ENCODE measurements at places on chromosomes 16 and 17.

GRCh38 chr16:12010388-12011251 lies 34.1 kb downstream of the SNX29 start:
- DNase-seq: no peak

DNA sequence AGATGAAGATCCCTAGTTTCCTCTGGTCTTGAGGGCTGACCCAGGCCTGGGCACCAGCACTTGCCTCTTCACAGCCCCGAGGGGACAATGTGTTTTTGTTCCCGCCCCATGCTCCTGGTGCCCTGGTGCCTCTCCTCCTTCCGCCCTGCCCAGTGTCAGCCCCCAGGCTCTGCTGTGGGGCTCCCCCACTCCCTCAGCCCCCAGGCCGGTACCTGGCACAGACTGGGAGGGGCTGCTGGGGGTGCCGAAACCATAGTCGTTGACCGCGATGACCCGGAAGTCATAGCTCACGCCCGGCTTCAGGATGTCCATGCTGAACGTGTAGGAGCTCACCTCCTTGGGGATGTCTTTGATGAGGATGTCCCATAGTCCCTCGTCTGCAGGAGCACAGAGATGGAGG lies 40.5 kb upstream of the CDC42EP4 start:
- no peak for DNase-seq

GRCh38 chr17:64938925-64939474 lies 19.7 kb upstream of the LRRC37A3 start:
- no peak for DNase-seq

DNA sequence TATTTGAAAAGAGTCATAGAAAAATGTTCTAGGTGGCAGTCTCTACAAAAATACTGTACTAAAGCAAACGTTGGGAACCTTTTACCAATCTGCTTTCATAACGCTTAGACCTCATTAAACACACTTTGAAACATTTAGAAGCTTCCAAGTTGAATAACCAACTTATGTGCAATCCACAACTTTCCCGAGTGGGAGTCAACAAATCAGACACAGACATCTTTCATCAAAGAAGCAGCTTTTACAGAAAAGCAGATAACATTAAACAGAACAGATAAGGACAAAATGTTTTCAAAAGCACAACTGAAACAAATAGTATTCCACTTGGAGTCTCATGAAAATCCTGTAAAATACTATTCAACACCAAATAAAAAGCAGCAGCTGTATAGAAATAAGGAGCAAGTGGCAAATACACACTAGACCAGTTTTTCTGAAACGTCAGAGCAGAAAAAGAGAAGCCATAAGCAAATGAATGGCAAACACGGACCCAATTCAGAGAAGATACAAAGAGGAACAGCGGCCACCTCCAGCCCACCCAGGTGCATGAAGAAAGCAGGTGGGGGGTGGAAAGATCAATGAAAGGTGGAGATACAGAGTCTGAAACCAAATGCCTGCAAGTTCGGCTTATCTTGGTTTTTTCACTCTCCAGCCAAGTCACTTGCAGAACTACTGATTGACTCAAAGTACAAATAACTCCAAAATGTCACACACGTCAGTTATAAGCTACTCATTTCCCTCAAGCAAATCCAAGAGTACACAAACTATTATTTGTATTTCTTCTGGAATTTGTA lies 18.4 kb upstream of the FBF1 start:
- no peak for DNase-seq

DNA sequence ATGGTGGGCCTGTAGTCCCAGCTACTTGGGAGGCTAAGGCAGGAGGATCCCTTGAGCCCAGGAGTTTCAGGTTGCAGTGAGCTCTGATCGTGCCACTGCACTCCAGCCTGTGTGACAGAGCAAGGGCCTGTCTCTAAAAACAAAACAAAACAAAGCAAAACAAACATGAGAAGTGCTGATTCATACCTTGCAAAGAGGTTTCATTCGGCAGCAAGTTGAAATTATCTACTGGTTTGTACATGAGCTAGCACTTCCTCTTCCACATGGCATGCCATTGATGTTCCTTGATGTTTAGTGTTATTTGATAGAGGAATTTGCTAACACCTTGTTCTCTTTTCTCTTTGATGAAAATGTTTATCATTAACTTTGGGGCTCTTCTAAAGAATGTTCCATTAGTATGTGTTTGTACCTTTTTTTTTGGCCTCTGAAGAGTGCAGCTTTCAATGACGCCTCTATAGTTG lies 50.6 kb downstream of the SPECC1 start:
- no peak for DNase-seq

DNA sequence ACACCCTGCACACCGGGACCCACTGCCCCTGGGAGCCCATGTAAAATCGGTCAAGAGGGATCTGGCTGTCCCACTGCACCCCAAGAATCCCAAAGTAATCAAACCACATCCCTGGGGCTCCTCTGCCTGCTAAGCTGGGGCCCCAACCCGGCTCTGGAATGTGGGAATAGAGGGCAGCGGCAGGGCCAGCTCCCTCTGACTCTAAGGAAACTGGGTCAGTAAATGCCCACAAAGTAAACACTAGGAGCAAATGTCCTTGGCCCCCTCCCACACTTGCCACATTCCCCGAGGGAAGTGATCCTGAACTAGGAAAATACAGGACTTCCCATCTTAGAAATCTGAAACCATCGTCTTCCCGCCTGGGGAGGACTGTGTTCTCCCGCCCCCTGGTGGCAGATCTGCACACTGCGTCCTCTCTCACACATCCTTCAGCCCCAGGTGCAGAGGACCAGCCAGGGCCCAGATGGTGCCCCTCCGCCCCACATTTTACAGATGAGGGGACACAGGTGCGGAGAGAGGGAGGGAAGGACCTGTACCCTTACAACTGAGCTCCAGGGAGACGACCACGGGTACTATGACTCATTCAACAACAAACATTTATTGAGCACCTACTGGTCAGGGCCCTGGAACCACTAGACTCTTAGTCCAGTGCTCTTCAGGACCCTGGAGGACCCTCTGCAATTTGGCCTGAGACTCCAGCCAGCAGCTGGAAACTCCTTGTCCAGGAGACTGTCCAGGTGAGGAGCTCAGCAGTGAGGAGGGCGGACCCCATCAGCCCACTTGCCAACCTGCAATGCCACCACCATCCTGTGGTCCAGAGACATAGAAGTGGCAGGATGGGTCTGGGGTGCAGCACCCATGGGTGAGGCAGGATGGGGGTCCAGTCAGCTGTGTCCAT lies 10.1 kb downstream of the P3H4 start:
- DNase-seq: no peak

DNA sequence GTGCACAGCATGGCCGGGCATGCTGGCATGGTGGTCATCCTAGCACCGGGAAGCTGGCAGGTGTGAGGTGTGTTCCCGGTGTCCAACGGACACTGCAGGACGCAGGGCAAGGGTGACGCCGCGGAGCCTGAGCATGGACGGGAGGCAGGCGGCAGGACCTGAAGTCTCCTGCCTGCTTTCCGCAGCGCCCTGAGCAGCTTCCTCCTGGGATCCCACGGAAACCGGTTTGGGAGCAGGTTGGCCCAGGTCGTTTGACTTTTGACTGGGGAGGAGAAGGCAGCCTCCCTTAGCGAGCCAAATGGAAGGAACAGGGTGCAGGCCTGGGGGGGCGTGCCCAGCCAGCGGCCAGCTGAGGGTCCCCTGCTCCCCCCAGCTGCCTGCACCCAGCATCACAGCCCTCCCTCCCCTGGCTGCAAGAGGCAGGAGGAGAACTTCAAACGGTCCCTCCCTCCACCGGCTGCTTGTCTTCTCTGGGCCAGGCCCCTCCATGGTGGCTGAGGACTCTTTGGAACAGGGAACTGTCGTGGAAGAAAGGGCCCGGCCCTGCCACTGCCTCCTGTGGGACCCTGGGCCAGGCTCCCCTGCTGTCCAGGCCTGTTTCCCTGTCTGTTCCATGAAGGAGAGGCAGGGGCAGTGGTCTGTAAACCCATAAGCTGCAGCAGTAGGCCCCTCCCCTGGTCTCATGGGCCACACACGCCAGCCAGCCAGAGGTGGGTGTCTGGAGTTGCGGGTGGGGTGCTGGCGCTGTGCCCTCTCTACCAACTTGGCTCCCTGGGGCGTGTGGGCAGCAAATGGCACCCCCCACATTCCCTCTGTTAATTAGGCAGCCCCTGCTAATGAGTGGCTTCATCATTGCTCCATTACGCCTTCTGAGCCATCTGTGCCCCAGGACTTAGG lies 7.8 kb upstream of the ADGRG1 start:
- DNase-seq: no peak

DNA sequence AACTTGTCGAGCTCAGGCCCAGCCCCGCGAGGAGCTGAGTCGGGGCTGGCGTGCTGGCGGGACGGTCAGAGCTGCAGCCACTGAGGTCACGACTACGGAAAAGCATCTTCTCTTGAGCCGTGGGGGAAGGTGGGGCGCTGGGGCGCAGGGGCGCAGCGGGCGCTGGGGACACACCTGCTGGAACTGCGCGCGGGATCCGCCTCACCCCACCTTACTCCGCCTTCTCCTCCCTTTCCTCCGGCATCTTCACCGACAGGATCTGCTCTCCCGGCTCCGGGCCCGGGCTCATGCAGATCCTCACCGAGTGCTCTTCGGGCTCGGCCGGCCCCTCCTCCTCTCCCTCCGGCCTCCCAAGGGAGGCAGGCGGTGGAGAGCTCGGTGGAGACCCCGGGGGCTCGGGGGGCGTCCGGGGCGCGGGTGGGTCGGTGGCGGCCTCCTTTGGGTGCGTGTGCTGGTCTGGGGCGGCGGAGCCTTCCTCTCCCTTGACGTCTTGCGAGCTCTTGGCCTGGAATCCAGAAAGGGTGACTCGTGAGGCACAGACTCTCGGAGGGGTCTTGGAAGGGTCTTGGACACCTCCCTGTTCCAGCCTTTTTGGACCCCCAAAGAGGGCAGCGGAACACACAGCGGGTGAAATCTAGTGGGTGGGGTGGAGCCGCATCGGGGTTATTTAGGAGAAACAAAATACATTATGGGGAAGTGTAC lies 81.8 kb upstream of the KIFC3 start:
- DNase-seq: no peak

GRCh38 chr17:52298881-52299280 lies 140.4 kb upstream of the CA10 start:
- DNase-seq: no peak

DNA sequence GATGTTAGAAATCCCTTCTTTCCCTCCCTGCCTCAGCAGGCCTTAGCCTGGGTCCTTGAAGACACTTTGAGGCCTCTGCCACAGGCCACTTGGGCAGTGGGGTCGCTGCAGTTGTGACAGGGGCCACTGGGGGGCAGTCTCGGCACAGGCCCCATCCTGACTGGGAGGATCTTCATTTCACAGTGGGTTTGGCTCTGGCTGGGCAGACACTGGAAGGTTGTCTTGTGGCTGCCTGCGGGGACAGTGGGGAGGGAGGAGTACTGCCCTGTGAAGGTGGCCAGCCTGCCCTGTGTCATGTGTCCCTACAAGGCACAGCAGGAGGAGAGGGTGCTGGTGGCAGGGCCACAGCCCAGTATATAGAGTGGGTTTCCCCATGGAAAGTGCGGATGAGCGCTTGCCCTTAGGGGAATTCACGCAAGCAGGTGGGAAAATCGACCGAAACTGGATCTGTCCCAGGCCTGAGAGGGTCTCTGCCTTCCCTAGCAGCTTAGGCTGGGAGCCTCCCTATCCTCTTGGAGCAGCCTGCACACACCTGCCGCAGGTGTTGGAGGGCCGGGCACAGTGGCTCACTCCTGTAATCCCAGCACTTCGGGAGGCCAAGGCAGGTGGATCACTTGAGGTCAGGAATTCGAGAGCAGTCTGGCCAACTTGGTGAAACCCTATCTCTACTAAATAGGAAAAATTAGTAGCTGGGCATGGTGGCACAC lies 28.8 kb downstream of the GINS2 start:
- DNase-seq: no peak

DNA sequence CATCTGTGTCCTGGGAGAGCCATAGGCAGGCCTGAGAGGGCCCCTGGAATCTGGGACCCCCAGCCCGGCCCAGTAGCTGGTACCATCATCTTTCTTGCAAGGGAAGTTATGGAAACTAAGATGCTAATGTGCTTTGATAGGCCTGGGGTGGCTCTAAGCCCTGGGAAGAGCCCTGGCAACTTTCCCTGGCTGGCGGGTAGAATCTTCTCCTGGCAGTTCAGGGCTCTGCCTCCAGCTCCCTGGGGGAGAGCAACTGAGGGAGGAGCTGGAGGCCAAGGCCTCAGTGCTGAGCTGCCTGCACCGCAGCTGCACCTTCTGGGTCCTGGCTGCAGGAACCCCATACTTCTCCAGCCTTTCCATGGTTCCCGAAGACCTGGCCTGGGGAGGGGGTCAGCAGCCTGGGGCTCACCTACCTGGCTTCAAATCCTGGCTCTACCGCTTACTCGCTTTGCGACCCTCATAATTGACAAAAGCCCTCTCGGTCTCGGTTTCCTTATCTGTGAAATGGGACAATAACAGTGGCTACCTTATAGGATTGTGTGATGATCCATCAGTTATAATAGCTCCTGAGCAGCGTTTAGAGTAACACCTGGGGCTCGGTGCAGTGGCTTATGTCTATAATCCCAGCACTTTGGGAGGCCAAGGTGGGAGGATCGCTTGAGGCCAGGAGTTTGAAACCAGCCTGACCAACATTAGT lies 333.7 kb downstream of the SEC14L1 start:
- DNase-seq: no peak

- no peak for DNase-seq
Observed at GRCh38 chr16:85029408-85029784, 1.8 kb downstream of the KIAA0513 start.

- DNase-seq: no peak
Observed at GRCh38 chr17:48726916-48727286, 1.6 kb downstream of the HOXB13 start.

- no peak for DNase-seq
Observed at GRCh38 chr16:84718-85406, 6.8 kb downstream of the MPG start.

GRCh38 chr16:54033747-54034146 lies 252.8 kb downstream of the IRX3 start:
- DNase-seq: no peak

- no peak for DNase-seq
Observed at GRCh38 chr16:63776034-63776433, 1345.8 kb downstream of the CDH11 start.

GRCh38 chr17:58517378-58517927 lies 3.0 kb upstream of the MTMR4 start:
- no peak for DNase-seq

GRCh38 chr16:27223226-27223610 lies 19.9 kb downstream of the KDM8 start:
- DNase-seq: no peak

GRCh38 chr16:30184891-30185682 lies 1.7 kb downstream of the CORO1A start:
- no peak for DNase-seq

DNA sequence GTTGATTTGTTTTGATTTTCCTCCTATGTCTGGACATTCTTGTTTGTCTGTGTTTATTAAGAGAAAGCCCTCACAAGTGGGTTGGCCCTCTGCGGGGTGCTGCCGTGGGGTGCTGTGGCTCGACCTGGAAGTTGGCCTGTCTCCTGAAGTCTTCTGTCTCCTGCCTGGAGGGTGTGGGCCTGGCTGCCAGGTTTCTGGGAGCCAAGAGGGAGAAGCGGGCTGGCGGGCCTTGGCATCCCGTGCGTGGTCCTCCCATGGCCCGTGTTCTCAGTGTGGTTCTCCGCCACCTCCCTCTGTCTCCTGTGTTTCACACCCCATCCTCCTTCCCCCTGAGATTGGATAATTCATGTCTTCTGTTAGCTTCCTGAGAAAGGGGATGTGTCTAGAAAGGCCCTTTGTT lies 69.6 kb downstream of the RNF213 start:
- no peak for DNase-seq

All from esophagus squamous epithelium (tissue), 5 donors.